MCF 10A (cell line): ENCODE measurements at places on chromosomes 3 and 15.

GRCh38 chr3:16828815-16829214, 55.9 kb upstream of the PLCL2 start:
- H3K4me3 ChIP-seq, result no peak overlapping the region
- no peaks in the 10 kb centered on the region for H3K36me3 ChIP-seq
- peak overlapping the region; percentile 30 for H3K27ac ChIP-seq
- peaks cover 7% of the 10 kb centered on the region for H3K27me3 ChIP-seq
- no peaks in the 10 kb centered on the region for H3K4me1 ChIP-seq

GRCh38 chr3:181564222-181564621, 147.5 kb upstream of the SOX2 start:
- DNase-seq, result no peak
- H3K4me3 ChIP-seq, result no peak overlapping the region
- H3K27me3 ChIP-seq, result no peaks in the 10 kb centered on the region

GRCh38 chr3:125511420-125512118, 8.4 kb downstream of the SNX4 start:
- no peak overlapping the region for H3K4me3 ChIP-seq
- H3K4me1 ChIP-seq, result peaks cover 16% of the 10 kb centered on the region
- peaks cover 55% of the 10 kb centered on the region for H3K36me3 ChIP-seq
- no peak for DNase-seq
- no peaks in the 10 kb centered on the region for H3K27me3 ChIP-seq
- peak overlapping the region; percentile 52 for H3K27ac ChIP-seq

DNA sequence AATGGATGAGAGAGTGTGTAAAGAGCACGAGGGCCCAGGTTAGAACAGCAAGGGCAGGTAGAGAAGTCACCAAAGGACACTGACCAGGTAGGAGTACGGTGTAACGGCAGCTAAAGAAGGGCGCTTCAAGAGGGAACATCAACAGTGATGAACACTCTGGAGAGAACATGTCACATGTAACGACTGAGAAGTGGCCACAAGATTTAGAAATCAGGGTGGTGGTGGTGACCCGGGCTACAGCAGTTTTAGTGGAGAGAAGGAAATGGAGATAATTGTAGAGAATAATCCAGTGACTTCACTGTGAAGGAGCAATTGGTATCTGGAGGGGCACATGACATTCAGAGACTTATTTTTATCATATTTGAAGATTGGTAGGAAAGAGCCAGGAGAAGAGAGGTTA, 1.2 kb upstream of the C15orf40 start:
- H3K4me1 ChIP-seq, result peaks cover 24% of the 10 kb centered on the region
- H3K27ac ChIP-seq, result no peak overlapping the region
- no peaks in the 10 kb centered on the region for H3K27me3 ChIP-seq
- DNase-seq, result no peak
- peaks cover 32% of the 10 kb centered on the region for H3K36me3 ChIP-seq

DNA sequence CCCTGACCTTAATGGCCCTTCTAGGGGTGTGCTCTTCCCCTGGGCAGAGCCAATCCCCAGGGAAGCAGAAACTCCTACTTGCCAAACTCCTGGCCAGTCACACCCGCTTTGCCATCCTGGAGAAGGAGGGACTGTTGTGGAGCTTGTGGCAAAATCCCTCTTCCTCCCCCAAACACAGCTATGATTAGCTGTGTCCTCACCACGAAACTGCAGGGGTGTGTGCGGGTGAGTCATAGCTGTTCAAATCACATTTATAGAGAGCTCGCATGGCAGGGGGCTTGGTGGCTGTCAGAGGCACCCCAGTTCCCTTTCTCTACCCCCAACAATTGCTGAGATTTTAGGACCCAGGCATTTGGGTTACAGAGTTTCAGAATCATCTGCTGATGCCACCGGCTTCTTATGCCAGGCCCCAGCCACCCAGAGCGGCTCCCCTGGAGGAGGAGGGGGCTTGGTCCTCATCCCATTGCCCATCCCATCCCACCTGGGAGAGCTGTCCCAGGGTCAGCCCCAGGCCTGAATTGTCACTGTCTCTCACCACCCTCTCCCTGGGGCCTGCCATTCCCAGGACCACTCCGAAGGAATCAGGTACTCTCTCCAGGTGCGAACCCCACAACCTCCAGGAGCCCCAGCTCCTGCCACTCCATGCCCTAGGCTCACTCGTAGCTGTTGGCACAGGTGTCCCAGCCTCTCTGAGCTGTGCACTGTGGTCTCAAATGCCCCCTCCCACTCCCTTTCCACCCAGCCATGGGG, 28.8 kb upstream of the MAGEF1 start:
- H3K4me1 ChIP-seq, result peaks cover 48% of the 10 kb centered on the region
- no peaks in the 10 kb centered on the region for H3K36me3 ChIP-seq
- peak overlapping the region; percentile 93 for H3K27ac ChIP-seq
- peak overlapping the region; percentile 68 for H3K4me3 ChIP-seq
- DNase-seq, result peak; percentile 96

DNA sequence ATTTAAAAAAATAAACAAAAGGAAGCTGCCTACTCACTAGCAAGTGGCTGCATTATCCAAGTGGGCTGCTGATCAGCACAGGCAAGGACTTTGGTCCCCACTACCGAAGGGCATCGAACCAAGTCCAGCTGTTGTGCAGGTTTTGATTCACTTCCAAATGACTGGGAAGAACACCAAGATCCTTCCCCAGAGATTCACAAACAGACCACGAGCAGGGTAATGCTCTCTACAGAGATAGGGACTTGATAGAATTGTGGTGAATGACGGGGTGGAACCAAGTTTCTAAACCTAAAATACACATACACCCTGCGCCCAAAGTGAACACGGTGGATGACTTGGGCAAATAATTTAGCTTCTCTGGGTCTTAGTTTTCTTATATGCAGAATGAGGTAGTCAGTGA, 203.7 kb upstream of the ICE2 start:
- no peak overlapping the region for H3K4me3 ChIP-seq
- no peaks in the 10 kb centered on the region for H3K4me1 ChIP-seq
- no peaks in the 10 kb centered on the region for H3K36me3 ChIP-seq
- H3K27ac ChIP-seq, result no peak overlapping the region
- no peak for DNase-seq
- H3K27me3 ChIP-seq, result no peaks in the 10 kb centered on the region

DNA sequence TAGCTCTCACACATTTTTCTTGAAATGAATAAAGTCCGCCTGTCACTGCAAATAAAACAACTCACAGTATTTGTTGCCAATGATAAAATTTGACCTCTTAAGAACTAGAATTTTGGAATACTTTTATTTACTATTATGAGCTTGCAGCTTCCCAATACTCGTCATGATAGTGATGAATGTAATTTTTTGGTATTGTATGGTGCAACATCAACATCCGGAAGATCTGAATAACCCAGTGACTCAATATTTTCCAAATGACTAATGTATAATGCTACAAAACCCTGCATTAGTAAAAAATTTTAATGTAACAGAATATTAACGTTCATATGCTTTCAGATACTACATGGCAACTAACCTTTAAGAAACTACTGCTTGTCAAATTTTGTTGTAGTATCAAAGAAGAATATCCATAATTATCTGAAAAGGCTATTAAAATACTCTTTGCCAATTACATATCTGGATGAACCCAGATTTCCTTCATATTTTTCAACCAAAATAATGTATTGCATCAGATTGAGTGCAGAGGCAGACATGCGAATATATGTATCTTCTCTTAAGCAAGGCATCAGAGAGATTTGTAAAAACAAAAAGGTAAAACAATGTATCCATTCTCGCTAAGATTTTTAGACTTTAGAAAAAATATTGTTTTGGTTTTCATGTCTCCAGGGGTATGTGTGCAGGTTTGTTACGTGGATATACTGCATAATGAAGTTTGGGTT, 95.3 kb downstream of the IGF2BP2 start:
- peak overlapping the region; percentile 47 for H3K4me3 ChIP-seq
- H3K36me3 ChIP-seq, result peaks cover 23% of the 10 kb centered on the region
- H3K4me1 ChIP-seq, result peaks cover 70% of the 10 kb centered on the region
- no peaks in the 10 kb centered on the region for H3K27me3 ChIP-seq

DNA sequence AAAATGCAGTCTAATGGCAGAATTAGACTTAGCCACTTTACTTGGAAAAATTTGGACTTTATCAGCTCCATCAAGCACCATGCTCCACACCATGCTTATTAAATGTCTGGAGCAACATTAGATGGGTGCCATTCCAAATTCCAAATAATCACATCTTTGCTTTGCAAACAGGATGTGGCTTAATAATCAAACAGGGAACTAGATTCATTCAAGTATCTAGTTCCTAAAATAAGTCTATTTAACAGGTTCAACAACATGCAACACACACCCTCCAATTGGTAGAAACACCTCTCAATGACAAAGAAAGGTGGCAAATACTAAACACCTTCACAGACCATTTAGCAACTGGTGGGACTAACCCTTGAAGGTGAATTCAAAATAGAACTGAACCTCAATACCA, 3.5 kb downstream of the HEXA start:
- H3K27ac ChIP-seq, result no peak overlapping the region
- H3K27me3 ChIP-seq, result no peaks in the 10 kb centered on the region
- peaks cover 20% of the 10 kb centered on the region for H3K4me1 ChIP-seq
- no peak overlapping the region for H3K4me3 ChIP-seq

DNA sequence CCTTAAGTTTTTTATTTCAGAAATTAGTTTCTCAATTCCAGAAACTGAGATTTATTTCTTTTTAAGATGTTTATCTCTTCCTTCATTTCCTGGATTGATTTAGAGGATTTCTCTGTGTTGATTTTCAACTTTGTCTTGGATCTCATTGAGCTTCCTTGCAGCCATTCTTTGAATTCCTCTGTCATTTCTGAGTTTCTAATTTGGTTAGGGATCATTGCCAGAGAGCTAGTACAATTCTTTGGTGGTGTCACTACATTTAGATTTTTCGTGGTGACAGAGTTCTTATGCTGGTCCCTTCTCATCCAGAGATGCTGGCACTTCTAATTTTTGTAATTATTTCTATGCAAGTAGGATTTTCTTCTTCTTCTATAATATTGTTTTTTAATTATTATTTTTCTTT, 691.1 kb upstream of the NAALADL2 start:
- no peak overlapping the region for H3K4me3 ChIP-seq
- no peaks in the 10 kb centered on the region for H3K4me1 ChIP-seq
- DNase-seq, result no peak
- no peak overlapping the region for H3K27ac ChIP-seq

DNA sequence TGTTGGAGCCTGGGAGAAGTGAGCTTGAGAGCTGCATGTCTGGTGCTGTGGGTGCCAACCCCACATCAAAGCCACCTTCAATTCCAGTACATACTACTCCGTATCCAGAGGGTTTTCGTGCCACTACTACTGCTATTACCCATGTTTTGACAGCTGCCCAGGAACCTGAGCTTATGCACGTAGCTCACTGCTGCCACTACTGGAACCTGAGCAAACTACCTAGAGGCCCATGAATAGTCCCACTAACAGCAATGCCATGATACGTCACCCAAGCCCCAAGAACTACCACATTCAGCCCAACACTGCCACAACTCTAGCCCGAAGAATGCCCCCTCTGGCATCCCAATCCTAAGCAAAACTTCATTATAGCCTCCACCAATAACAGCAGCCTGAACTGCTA, 215.2 kb upstream of the BCHE start:
- H3K27ac ChIP-seq, result no peak overlapping the region
- H3K36me3 ChIP-seq, result no peaks in the 10 kb centered on the region
- no peak for DNase-seq
- H3K27me3 ChIP-seq, result no peaks in the 10 kb centered on the region
- H3K4me3 ChIP-seq, result no peak overlapping the region

DNA sequence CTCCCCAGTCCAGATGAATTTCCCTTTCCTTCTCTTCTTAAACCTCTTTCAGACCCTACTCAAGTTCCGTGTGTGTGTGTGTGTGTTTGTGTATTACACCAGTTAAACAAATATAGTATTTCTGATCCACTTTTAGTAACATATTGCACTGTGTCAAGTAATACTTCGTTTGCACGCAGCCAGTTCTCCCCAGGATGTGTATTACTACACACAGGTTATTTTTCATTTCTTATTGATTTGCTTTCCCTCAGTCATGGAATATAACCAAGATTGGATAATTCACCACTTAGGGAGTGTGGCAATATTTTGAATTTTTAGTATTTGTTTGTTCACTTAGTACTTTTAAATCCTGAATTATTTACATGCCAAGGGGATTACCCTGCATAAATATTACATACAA, 667.0 kb downstream of the NR2F2 start:
- no peak overlapping the region for H3K4me3 ChIP-seq
- H3K4me1 ChIP-seq, result no peaks in the 10 kb centered on the region
- no peak overlapping the region for H3K27ac ChIP-seq

DNA sequence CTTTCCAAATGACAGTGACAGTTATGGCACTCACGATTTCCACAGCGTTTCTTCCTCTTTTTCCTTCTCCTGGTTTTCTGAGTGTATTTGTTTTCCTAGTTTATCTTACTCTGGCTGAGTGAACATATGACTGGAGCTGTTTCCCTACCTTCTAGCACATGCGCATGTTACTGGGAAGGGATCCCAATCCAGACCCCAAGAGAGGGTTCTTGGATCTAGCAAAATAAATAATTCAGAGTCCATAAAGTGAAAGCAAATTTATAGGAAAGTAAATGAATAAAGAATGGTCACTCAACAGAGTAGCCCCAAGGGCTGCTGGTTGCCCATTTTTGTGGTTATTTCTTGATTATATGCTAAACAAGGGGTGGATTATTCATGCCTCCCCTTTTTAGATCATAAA, 23.8 kb downstream of the METTL6 start:
- DNase-seq, result no peak
- no peaks in the 10 kb centered on the region for H3K27me3 ChIP-seq
- H3K4me1 ChIP-seq, result no peaks in the 10 kb centered on the region
- no peak overlapping the region for H3K4me3 ChIP-seq
- no peak overlapping the region for H3K27ac ChIP-seq

DNA sequence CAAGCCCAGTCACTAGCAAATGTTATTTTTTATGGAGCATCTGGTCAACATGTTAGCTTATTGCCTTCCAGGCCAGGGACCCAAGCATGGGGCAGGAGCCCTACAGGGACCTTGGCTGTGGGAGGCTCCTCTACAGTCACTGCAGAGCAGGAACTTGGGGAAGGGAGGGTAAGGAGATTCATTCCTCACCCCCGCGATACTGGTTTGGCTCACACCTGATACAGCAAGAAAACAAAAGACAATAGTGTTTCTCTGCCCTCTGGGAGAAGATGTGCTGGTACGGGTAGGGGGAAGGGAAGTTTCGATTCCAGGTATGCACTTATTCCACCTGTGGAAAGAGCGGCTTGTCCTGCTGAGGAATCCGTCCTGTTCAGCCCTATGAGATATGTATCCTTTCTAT, 77.6 kb downstream of the SLC12A8 start:
- H3K4me3 ChIP-seq, result no peak overlapping the region
- H3K4me1 ChIP-seq, result peaks cover 13% of the 10 kb centered on the region
- H3K27ac ChIP-seq, result no peak overlapping the region

DNA sequence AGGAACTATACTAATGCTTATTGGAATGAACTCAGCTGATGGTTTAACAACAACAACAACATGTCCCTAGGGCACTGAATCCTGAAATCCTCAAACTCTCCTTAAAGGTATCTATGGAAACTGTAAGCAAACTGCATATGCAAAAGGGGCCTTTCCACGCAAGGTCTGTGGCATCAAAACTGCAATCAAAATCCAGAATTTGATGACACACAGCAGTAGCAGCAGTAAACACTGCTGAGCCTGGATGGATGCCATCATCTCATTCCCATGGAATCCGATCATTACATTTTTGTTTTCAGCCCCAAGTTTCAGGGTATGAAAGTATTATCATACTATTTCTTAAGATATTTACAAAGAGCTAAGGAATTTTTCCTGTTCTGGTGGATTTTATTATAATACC, 399.7 kb downstream of the VPS13C start:
- H3K36me3 ChIP-seq, result no peaks in the 10 kb centered on the region
- DNase-seq, result peak; percentile 58
- H3K4me1 ChIP-seq, result peaks cover 21% of the 10 kb centered on the region
- H3K27ac ChIP-seq, result peak overlapping the region; percentile 93
- H3K4me3 ChIP-seq, result no peak overlapping the region

GRCh38 chr3:50392101-50392715, 32.9 kb upstream of the TMEM115 start:
- no peak overlapping the region for H3K27ac ChIP-seq
- no peaks in the 10 kb centered on the region for H3K36me3 ChIP-seq
- H3K4me1 ChIP-seq, result peaks cover 20% of the 10 kb centered on the region
- H3K4me3 ChIP-seq, result no peak overlapping the region
- H3K27me3 ChIP-seq, result no peaks in the 10 kb centered on the region
